ENCODE measurements at places on chromosomes 2 and 18.

DNA sequence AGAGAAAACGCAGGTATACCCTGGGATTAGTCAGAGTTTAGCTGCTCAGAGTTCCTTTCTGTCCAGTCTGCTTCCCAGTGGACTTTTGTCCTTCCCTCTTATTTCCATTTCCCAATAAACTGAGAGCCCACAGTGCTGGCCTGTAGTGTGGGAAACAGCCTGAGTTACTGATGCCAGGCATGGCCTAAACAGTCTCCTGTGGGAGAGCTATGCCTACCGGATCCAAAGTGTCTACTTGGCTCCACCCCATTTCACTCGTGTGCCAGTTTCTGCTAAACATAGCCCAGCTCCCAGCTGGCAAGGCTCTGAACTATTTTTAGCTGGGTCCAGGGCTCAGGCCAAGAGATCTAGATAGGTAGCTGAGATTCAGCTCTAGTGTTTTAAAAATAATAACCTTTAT lies 15.6 kb upstream of the PPP1CB start:
- no peak for DNase-seq

DNA sequence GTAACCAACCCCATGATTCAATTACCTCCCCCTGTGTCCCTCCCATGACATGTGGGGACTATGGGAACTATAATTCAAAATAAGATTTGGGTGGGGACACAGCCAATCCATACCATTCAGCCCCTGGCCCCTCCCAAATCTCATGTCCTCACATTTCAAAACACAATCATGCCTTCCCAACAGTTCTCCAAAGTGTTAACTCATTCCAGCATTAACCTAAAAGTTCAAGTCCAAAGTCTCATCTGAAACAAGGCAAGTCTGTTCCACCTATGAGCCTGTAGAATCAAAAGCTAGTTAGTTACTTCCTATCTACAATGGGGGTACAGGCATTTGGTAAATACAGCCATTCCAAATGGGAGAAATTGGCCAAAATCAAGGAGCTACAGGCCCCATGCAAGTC lies 32.0 kb upstream of the CCDC141 start:
- DNase-seq = no peak

- no peak for DNase-seq
Observed at GRCh38 chr2:9655441-9656269, 24.9 kb upstream of the YWHAQ start.

DNA sequence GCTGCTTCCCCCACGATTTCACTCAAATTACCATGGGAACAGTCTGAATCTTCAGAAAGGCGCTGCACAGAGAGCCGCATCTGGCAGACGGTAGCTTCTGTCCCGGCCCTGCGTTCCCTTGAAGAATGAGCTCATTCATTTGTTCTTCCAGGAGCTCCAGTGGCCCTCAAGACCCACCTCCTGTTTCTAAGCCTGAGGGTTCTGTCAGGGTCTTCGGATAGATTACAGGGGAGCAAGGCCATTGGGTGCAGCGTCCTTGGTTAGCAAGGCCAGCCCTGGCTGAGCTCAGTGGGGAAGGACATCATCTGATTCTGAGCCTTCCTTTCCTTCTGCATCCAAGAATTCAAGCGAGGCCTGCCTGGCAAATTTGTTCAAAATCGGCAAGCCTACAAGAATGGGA lies 111.9 kb downstream of the PDCL3 start:
- peak; percentile 55 for DNase-seq

DNA sequence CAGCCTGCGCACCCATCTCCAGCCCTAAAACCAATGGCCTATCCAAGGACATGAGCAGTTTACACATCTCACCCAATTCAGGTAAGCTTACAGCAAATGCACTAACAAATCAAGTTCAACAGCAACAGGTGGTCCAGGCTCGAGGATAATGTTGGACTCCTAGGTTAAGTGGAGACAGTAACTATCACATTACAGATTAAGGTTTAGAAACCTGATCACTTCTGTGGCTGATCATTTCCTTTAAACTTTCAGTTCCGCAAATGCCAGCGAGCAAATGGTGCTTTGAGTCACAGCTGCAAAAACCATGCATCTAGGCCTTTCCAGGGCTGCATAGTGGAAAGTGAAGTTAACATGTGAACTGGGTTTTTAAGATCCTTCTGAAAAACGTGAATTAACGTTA lies 259.4 kb downstream of the GBX2 start:
- DNase-seq = no peak

DNA sequence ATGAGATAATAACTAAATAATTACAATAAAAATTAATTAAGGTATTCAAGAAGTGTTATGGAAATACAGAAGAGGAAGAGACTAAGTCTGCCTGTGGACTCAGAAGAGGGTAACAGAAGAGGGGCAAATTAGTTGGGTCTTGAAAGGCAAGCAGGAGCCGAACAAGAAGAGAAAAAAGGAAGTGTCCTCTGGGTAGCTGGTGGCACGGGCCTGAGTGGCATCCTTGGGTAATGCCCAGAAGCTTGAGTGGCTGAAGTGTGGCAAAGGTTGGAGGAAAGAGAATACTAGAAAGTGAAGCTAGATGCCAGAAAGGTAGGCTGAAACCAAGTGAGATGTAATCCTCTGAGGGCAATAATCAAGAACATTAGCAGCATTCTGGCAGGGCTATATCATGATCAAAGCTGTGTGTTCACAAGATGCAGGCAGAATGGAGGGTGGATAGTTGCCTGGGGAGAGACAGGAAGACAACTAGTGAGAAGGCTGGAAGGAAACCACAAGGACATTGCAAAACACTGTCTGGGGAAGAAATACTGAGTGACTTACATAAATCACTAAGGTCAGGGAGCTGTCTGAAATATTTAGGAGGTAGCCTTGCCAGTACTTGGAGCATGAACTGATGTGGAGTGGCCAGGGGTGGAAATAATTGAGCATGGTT lies 16.2 kb downstream of the DOCK10 start:
- no peak for DNase-seq

- DNase-seq = no peak
Observed at GRCh38 chr18:23068011-23068410, 67.3 kb upstream of the CABLES1 start.

- DNase-seq = no peak
Observed at GRCh38 chr2:46960618-46961017, 45.0 kb upstream of the MCFD2 start.

GRCh38 chr2:220904015-220904414 lies 668.1 kb downstream of the EPHA4 start:
- DNase-seq = no peak

GRCh38 chr2:173232956-173233744 lies 121.5 kb upstream of the CDCA7 start:
- DNase-seq = no peak

DNA sequence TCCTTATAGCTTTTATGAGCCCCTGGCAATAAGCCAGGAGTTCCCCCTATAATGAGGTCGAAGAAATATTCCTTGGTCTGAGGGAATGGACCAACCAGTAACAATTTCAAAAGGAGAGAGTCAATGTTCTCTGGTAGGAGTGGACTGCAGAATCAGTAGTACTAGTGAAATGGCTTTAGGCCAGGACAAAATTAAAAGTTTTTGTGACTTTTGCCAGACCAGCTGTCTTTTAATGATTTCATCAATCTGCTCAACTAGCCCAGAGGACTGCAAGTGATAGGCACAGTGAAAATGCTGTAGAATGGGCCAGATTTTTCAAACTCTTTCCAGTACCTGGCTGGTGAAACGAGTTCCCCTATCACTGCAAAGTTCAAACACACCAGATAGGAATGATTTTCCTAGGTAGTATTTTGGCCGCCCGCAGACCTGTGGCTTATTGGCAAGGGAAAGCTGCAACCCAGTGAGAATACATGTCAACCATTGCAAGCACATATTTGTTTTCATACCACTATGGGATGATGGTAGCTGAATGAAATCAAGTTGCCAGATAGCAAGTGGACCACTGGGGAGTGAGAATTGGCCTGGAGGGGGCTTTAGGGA lies 45.5 kb downstream of the CERS6 start:
- DNase-seq = no peak

DNA sequence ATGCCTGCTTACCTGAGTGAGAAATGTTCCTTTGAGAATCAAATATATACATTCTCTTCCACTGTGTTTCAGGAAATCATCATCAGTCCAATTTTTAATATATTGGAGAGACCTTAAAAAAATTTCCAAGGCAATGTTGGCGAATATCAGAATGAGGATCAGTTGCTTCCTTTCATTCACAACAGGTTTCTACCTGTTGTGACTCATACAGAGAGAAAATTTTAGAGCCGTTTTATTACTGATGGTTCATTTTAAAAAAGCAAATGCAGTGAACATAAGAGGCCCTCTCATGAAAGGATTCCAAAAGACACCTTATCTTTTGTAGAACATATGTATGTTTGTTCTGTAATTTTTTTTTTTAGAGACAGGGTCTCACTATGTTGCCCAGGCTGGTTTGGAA lies 42.0 kb downstream of the TTC39C start:
- no peak for DNase-seq

DNA sequence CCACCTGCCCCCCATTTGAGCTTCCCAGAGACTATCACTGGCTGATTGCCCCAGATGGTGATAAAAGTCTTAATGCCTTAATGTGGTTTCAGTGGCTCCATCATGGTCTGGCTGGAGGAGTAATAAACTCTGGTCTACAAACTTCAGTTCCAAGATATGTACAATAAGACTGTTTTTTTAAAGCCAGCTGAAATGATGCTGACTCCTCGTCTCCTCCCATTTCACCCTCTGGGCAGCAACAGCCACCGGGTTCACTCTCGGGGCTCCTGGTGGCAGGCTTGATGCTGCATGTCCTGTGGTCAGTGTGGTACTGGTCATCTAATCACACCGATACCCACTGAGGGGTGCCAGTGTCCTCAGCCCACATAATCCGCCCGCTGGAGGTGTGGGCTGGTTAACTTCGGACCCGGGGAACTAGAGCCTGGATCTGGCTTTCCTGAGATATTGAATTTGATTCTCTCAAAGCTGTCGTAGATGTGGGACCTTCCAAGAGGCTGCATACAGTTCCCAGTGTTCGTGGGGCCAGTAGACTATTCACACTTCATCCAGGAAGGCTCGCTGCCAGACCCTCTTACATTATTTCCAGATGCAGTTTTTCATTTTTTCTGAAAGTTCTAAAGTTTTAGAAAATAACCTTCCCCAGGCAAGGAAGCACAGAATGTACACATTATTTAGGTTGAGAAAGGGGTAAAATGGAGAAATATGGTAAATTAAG lies 95.3 kb downstream of the GALR1 start:
- no peak for DNase-seq

GRCh38 chr2:42340045-42340937 lies 20.7 kb downstream of the COX7A2L start:
- DNase-seq = no peak

- DNase-seq = no peak
Observed at GRCh38 chr2:27734305-27734704, 37.2 kb upstream of the MRPL33 start.

DNA sequence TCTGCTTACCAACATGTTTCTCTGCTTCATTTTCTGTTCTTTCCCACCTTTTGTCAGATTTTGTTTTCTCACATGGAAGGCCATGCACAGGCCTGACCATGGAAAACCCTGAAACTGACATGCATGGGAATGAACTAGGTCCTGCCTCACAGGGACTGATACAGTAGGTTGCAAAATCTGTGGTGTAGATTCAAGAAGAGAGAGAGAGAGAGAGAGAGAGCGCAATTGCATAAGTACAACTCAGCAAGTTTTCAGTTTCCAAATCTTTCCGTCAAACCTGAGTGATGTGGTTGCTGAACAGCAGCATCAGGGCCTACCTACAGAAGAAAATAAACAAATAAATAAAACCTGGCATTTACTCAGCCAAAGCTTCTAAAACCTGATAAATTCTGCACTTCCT lies 87.5 kb upstream of the RNF152 start:
- DNase-seq = no peak

- no peak for DNase-seq
Observed at GRCh38 chr2:39508198-39508597, 71.1 kb upstream of the MAP4K3 start.

DNA sequence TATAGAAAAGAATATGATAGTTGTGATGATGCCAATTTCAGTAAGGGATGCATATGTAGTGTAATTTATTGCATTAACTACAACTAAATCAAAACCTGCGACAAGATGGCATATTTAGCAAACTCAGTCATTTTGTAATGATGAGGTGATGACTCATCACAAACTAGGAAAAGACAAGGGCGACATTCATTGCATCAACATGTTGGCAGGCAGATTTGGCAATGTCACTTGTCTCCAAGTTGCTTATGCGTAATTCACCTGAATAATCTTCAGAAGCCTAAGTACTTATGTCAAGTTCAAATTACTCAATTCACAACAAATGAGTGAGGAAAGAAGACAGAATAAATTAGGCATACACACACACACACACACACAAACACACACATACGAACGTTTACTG lies 273.2 kb upstream of the RGPD4 start:
- no peak for DNase-seq

- no peak for DNase-seq
Observed at GRCh38 chr2:209321076-209321475, 102.8 kb upstream of the MAP2 start.

DNA sequence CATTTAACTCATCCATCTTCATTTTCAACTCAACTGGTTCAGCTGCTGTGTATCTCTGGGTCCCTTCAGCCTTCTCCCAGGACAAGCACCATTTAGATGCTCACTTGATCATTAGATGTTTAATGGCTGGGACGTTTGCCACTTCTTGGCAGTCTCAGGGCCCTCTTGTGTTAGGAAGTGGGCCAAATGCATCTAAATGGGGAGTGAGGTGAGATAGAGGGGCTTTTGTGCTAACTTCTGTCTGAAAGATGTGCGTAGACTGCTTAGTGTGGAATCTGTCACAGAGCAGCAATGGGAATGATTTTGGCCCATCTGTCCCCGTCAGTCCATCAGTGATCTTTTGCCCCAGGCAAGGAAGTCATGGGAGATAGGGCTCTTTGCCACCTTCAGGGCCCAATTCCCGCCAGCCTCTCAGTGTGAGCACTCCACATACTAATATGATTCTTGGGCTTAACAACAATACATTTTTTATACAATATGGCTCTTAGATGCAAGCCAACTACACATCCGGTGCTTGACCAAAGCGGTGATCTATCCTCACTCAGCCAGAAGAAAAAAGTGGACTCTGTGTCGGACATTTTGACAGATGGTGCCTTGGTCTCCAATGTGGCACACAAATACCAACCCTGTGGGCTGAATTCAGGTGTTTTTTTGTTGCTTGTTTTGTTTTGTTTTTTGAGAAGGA lies 95.7 kb upstream of the EPC2 start:
- no peak for DNase-seq

- DNase-seq = no peak
Observed at GRCh38 chr2:225428360-225428759, 28.9 kb downstream of the NYAP2 start.

DNA sequence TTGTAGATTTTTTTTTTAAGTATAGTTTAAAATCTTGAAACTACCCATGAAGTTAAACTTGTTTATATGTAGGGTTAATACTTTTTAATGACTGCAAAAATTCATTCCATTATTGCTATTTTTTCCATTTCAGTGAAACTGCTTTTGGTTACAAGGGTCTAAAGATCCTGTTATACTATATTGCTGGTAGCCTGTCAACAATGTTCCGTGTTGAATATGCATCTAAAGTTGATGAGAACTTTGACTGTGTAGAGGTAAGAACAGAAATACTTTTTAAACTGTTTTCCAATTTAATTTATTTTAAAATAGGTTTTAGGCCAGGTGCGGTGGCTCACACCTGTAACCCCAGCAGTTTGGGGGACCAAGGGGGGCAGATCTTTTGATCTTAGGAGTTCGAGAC lies 30.5 kb downstream of the HAT1 start:
- no peak for DNase-seq
